AG20443 (cell line): ENCODE measurements at places on chromosomes 5 and 9.

- peak; percentile 93 for DNase-seq
Observed at GRCh38 chr5:317086-317811, 4.3 kb upstream of the AHRR start.

- DNase-seq = no peak
Observed at GRCh38 chr5:79191457-79191856, 44.5 kb upstream of the JMY start.

- no peak for DNase-seq
Observed at GRCh38 chr5:166441-167372, 24.6 kb upstream of the LRRC14B start.

DNA sequence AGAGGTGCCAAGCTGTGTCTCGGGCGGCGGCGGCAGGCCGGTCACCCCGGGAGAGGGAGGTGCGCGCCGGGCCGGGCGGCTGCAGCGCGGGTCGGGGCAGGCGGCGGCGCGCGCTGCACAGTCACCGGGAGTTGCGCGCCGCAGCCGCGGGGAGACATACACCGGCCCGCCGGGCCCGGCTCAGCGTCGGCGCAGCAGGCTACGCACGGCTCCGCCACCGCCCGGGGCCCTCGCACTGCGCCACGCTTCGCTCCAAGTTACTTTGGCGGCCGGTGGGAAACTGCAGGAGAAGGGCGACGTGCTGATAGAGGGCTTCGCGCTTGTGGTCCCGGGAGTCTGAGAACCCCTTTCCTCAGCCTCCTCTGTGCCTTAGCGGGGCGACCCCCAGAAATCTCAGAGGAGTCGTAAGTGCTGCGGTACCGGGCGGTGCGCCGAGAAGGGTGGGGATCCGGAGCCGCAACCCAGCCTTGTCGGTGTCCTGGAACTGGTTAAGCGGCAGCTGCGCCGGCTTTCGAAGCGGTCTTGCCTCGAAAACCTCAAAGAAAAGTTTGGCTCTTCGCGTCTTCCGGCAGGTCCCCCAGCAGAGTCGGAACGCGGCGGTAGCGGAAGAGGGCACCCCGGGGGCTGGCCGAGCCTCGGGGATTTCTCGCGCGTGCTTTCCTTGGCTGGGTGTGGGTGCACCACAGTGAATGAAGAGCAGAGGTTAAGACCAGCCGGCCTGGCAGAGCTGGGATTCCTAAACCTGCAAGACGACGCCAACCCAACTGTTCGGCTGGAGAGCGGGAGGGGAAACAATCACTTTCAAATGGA is at the start of gene EFNA5:
EFNA5 (minus strand) TSS at position 6 of the 810 bp plus-strand sequence.
- DNase-seq = peak; percentile 62

DNA sequence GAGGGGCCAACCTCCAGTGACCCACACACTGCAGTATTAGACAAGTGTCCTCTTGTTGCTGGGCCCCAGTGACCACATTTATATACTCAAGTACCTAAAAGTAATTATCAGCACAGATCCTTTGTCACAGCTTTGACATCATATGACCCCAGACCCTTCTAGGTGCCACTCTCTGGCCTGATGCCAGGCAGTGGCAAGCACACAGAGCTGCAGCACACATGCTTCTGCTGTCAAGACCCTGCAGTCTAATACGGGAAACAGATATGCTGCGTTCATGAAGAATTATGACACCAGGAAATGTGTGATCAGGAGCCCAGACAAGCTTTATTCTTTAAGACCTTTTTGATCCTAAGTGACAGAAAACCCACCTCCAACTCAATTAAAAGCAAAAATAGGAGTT is 63.8 kb upstream of the AFAP1L1 start:
- DNase-seq = no peak

DNA sequence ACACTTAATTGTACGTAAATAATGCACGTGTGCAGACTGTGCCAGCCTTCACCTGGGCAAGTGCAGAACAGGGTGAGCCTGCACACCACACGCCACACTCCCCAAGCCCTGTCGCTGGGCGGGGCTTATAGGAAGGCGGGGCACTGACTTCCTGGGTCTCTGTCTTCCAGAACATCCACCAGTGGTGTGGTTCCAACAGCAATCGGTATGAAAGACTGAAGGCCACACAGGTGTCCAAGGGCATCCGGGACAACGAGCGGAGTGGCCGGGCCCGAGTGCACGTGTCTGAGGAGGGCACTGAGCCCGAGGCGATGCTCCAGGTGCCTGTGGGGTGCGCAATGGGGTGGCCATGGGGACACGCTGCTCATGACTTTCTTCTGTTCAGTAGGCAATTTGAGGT is 44.2 kb downstream of the GSN start:
- DNase-seq = no peak

DNA sequence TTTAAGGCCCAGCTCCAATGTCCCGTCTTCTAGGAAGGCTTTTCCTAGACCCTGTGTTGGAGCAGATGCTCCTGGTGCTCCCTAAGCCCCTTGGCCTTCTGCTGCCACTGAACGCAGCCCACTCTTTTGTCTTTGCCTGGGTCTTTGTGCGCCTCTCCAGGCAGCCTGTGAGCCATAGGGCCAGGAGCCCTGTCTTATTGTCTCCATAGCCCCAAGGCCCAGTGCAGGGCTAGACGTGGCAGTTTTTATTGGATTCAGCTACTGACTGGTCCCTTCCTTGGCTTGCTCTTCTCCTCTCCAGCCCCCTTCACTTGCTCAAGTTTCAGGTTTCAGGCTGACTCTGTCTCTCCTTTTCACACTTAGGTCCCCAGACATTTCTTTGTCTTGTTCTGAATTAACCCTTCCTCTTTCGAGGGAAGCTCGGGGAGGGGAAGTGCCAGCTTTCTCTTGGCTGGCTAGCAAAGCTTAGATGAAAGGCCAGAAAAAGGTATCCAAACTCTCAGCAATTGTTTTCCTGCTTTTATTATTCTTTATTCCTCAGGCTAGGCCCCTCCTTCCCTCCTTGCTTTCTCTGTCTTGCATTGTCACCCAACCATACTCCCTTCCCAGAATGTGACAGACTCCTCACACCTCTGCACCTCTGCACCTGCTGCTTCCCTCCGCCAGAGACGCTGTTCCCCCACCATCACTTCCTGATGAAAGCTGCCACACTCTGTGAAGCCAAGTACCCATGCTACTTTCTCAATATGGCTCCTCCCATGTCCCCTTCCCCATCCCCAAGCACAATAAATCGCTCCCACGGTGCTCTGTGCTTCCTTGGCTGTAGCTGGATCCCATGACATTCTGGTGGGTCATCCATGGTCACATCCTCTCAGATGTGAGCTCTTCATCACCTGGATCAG is 101.6 kb upstream of the CPEB4 start:
- no peak for DNase-seq

DNA sequence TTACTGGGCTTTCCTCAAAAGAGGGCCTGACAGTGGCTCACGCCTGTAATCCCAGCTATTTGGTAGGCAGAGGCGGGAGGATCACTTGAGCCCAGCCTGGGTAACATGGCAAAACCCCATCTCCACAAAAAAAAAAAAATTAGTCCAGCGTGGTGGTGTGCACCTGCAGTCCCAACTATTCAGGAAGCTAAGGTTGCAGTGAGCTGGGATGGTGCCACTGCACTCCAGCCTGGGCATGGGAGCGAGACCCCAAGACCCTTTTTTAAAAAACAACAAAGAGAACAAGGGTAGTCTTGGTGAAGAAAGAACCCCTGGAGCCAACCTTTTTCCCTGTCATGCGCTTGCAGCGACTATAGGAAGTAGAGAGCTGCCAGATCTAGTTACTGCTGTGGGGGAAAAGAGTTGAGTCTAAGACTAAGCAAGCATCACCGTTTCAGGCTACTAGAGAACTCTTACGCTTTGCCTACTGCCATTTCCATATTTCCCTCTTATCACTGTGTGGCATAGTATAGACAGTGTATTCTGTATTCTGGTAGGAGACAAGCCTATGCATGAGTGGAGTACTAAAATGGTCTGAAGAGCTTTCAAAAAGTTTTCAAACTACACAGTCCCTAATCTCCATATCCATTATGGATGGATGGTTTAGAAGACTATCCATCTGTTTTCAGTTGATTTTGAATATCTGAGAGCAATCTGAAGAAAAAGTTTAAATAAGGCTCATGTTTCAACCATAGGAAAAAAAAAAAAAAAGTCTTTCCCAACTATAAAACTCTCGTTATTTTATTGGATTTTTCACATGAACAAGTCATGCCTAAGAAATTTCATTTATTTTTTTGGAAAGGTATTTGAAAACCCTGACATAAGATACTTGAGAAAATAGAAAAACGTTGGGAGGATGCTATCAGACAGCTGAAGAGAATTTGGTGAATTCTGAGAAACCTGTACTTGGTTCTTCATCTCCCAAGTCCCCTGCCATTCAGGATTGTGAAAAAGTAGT is 2.6 kb downstream of the C9orf40 start:
- DNase-seq = no peak

GRCh38 chr5:116766470-116766947 is 191.9 kb upstream of the SEMA6A start:
- DNase-seq = no peak

- no peak for DNase-seq
Observed at GRCh38 chr9:7376833-7377232, 422.7 kb downstream of the DMAC1 start.

GRCh38 chr5:134784241-134784920 is 25.8 kb downstream of the DDX46 start:
- DNase-seq = peak; percentile 8

DNA sequence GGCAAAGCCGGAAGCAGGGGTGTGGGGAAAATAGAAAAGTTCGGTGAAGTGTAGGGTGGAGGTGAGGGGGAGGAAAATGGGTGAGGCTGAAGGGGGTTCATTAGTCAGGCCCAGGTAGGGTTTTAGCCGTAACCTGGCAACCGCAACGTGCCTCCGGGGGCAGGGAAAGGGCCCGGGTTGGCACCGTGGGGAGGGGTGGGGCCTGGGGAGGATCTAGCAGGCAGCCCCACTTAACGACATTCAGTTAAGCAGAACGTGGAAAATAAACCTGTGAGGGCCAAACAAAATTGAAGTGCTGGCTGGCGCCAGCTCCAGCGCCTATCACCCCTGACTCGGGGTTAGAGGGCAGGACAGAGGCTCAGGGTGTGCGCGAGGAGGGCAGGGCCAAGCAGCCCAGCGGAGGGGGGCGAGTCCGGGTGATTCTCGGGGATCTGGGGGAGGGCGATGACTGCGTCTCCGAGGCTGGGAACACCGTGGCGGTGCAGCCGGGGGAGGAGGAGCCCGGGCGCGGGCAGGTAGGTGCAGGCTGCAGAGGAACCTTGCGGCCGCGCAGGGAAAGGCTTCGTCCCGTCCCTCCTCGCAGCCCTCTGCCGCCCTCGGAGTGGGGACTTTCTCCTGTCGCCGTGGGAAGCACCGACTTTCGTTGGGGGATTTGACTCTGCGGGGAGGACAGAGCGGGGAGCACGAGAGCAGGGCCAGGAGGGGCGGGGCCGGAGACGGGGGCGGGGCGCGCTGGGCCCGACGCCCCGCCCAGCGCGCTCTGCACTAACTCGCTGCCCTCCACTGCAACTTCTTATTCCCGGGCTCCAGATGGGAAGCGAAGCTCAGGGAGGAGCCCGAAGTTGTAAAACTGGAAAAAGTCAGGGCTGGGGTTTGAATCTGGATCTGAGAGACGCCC is 5.1 kb downstream of the RGS14 start:
- peak; percentile 87 for DNase-seq

DNA sequence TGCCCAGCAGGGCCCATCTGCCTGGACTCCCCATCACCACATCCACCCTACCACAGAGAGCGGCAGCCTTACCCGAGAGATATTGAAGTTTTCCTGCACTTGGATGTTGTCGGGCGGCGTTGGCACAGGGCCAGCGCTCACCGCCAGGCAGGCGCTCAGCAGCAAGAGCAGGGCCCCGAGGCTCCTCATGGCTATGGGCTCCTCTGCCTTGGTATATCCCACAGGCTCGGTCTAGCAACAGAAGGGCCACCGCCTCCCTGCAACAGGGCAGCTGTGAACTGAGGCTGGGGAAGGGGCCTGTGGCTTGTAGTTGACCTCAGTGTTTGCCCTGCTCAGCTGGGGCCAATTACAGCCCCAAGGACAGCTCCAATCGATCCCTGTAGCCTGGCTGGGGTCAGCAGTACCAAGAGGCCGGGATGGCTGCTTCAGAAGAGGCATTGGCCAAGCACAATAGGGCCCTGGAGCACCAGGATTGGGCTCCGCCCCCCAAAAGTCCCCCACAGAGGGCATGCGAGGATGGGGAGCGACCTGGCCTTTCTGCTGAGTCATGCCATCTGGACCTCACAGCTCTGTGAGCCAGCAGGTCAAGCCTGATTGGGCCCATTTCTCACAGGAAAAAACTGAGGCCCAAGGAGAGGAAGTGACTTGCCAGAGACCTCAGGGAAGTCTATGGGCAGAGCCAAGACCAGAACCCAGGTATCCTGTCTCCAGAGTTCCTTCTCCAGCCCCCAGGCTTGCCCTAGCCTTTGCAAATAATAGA is at the start of gene AMBP:
AMBP (minus strand) TSS at position 280 of the 760 bp plus-strand sequence; CDS start at position 189, 91 bp downstream.
- DNase-seq = no peak

DNA sequence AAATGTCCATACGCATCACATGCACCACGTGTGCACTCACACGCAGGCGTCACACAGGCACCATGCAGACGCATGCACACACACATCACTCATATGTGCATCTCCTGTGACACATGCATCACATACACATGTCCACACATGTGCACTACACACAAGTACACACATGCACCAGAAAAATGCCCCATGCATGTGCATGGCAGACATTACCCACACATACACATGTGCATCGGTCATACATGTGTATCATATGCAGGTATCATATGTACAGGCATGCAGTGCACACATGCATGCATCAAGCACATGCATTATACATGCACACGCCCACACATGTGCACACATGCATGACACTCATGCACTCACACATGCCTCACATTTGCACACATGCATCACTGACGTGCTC is 26.1 kb downstream of the ADAMTS2 start:
- no peak for DNase-seq

DNA sequence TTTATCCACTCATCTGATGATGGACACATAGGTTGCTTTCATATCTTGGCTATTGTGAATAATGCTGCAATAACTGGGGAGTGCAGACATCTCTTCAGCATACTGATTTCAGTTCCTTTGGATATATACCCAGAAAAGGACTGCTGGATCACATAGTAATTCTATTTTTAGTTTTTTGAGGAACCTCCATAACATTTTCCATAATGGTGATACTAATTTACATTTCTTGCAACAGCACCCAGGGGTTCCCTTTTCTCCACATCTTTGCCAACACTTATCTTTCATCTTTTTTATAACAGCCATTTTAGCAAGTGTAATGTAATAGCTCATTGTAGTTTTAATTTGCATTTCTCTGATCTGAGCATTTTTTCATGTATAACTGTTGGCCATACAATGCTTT is 34.1 kb upstream of the NR4A3 start:
- no peak for DNase-seq

DNA sequence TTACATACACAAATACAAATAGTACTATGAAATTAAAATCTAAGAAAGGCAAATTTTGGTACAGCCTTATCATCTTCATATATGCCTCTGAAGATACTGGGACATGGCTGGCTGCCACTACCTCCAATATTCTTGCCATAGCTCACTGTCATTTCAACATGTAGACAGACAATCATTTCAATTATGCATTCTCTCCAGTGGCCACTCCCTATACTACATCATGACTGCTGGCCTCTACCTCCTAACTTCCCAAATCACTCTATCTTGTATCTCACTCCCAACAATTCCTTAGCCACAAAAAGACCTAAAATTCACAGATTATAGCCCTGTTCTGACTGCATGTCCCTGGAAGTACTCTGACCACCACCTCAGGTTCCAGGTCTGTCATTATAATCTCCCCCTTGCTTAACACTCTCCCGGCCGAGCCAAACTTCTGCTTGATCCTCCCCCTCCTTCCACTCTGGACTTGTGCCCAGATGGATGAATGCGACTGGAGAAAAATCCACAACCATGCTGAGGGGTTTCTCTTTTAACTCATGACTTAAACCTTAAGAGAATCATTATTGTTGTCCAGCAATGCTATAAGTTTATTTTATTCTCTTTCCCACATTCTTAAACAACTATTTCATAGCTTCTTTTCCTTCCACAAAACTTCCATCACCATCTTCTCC is 225.3 kb upstream of the TLE4 start:
- peak; percentile 14 for DNase-seq

- DNase-seq = no peak
Observed at GRCh38 chr9:129064499-129064908, 16.4 kb upstream of the DOLPP1 start.
